ENCODE measurements at places on chromosomes 6 and 20.

- DNase-seq, result no peak
Observed at GRCh38 chr6:165119231-165120020, 190.0 kb downstream of the C6orf118 start.

GRCh38 chr20:18288749-18289267 lies 481 bp downstream of the ZNF133 start:
- no peak for DNase-seq

DNA sequence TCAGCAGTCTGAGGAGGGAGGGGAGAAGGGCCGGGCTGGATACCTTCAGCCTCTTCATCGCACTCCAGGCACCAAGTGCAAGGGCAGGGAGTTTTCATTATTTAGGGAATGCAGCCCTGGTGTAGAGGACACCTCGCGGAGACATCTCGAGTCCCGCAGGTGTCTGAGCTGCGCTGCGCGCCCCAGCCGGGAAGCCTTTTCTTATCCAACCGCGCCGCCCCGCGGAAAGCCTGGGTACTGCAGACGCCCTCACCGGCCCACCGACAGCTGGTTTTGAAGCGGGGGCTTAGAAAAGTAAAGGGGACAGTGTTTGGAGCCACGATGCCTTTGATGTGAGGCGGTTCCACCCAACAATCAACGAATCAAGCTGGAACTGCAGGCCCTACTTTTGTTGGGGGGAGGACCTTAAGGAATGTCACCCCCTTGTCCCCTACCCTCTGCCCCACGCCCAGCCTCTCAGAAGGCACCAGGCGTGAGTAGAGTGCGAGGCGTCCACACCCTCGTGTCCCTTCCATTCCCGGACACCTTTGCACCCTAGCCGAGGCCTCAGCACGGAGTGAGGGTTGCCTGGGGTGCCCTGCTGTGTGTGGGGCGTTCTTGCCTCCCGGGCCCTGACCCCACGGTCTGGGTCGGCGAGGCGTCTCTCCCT lies 8.6 kb downstream of the NKX2-2 start:
- peak; percentile 50 for DNase-seq

GRCh38 chr6:166351715-166352285 lies 9.5 kb upstream of the SFT2D1 start:
- DNase-seq, result no peak

- DNase-seq, result no peak
Observed at GRCh38 chr6:35510916-35511561, 1.7 kb downstream of the TULP1 start.

DNA sequence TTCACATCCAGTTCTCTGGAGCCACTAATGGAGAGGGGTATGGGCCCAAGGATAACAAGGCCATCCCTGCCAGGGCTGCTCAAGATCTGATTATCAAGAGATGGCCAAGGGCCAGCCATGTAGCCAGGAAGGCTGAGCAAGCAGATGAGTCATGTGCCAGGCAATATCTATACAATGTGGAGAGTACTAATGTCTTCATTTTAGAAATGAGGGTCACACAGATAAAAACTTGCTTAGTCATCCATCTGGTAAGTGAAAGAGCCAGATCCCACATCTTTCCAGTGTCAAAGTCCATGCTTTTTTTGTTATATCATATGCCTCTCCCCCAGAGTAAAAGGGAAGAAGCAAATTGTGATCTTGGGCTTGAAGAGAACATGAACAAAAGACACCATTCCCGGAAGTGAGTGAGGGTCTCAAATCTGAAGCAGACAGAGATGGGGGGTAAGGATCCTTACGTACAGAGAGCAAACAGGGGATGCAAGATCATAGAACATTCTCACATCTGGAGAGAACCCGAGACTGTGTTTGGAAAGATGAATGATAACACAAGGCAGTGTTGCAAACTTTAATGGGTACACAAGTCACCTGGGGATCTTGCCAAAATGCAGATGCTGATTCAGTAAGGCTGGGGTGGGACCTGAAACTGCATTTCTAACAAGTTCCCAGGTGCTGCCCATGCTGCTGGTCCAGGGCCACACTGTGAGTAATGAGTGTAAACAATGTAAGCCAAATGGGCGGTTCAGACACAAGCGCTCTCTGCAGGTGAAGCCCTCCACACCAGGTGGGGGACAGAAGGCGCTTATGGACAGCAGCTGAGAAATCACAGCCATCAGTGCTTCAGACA lies 20.0 kb upstream of the GSTA3 start:
- no peak for DNase-seq

GRCh38 chr6:24078200-24078599 lies 47.8 kb upstream of the NRSN1 start:
- no peak for DNase-seq

GRCh38 chr20:64112691-64113443 lies 5.5 kb upstream of the NPBWR2 start:
- no peak for DNase-seq

DNA sequence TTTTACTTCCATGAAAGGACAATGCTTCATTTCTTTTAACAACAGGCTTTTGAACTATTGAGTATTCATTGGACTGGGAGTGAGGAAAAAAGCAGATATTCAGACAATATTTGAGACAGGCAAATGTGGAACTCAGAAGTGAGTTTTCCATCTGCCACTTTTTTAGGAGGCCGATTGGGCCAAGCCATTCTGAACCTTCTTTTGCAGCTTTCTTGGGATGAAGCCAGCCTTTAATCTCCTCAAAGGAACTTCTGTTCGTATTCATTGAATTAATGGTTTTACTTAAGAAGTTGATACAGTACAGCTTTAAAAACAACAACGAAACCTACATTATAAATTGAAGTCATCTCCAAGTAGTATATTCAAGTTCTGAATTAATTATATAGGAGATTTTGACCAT lies 187.1 kb upstream of the RNF217 start:
- no peak for DNase-seq

DNA sequence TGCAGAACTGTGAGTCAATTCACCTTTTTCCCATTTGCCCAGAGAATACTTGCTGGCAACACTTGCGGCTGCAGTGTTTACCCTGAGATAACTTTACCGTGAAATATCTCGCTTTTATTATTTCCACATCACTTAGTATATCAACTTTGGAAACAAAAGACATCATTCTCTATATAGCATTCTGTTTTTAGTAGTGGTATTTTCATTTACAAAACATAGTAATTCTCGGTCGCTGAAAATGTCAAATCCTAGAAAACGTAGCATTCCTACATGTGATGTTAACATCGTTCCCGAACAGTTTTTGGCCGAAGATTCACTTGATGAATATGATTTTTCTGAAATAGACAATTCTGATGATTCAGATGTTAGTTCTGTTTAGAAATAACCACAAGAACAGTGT lies 52.0 kb downstream of the NHLRC1 start:
- no peak for DNase-seq

GRCh38 chr20:41604002-41604401 lies 14.2 kb downstream of the CHD6 start:
- DNase-seq, result no peak

- DNase-seq, result no peak
Observed at GRCh38 chr6:158894193-158894592, 75.0 kb upstream of the EZR start.

- DNase-seq, result no peak
Observed at GRCh38 chr6:22279427-22279826, 17.4 kb downstream of the PRL start.

GRCh38 chr6:37257634-37258404 lies at the start of the genes TBC1D22B and TMEM217:
Gene TBC1D22B, plus strand, starts transcription at chr6:37257772. Its CDS starts 146 bp downstream, at chr6:37257918.
Gene TMEM217, minus strand, starts transcription at chr6:37258144. Its CDS starts 39,114 bp downstream, at chr6:37219030.
- DNase-seq, result peak; percentile 89

DNA sequence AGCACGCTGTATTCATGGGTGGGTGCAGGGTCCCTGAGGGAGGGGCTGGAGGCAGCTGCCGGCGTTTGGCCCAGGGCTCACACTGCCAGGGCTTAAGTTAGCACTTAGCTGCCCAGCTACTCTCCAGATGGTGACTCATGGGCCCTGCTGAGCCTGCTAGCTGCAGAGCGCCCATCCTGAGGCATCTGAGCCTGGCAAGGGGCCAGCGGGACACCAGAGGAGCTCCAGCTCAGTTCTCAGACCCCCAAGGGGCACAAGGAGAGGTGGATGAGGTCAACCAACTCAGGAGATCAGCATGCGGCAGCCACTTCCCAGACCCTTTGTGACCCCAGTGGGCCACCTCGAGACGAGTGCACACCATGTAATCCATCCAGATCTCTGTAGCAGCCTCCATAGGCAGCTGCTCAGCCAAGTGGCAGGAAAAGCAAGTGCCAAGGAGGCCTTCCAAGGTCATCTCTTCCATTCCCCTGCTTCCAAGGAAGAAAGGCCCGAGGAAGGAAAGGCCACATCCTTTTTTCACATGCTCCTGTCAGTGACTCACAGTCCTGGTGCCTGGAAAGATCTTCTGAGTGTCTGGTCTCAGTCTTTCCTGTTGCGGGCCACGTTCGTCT lies 35.3 kb downstream of the FOXP4 start:
- DNase-seq, result no peak

- no peak for DNase-seq
Observed at GRCh38 chr6:138296786-138297185, 78.5 kb upstream of the PBOV1 start.

- DNase-seq, result no peak
Observed at GRCh38 chr6:20877008-20877937, 343.0 kb downstream of the CDKAL1 start.

GRCh38 chr6:26537160-26537845 lies 863 bp upstream of the HMGN4 start:
- DNase-seq, result peak; percentile 82

GRCh38 chr6:150622941-150623874 lies 23.5 kb downstream of the PLEKHG1 start:
- DNase-seq, result no peak

DNA sequence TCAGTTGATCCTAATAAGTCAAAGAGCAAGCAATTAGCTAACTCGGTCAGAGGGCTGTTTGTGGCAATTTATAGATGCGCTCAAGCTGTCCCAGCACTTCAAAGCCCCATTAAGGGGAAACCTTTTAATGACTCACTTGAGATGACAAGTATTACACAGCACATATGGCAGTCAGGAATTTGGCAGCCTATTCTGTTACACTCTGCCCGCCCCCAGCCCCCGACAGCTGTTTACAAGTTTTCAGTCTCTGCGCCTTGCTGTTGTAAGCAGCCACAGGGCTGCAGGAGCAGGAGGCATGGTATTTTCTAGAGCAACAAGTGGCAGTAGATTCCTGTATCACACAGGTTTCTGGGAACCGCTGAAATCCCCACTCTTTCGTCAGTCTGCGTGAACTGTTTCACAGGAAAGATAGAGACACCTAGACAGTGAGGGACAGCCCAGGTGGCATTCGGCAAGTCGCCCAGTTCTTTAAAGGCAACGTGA lies 263.0 kb downstream of the FOXC1 start:
- peak; percentile 6 for DNase-seq

DNA sequence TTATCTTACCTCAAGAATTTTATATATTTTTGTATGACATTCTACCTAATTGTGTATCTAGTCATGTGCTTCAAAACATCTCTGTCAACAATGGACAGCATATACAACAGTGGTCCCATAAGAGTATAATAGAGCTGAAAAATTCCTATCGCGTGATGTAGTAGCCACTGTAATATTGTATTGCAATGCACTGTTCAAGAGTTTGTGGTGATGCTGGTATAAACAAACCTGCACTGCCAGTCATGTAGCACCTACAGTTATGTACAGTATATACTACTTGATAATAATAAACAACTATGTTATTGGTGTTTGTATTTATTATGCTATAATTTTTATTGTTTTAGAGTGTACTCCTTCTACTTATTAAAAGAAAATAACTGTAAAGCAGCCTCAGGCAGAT lies 672.7 kb downstream of the CD109 start:
- DNase-seq, result no peak

DNA sequence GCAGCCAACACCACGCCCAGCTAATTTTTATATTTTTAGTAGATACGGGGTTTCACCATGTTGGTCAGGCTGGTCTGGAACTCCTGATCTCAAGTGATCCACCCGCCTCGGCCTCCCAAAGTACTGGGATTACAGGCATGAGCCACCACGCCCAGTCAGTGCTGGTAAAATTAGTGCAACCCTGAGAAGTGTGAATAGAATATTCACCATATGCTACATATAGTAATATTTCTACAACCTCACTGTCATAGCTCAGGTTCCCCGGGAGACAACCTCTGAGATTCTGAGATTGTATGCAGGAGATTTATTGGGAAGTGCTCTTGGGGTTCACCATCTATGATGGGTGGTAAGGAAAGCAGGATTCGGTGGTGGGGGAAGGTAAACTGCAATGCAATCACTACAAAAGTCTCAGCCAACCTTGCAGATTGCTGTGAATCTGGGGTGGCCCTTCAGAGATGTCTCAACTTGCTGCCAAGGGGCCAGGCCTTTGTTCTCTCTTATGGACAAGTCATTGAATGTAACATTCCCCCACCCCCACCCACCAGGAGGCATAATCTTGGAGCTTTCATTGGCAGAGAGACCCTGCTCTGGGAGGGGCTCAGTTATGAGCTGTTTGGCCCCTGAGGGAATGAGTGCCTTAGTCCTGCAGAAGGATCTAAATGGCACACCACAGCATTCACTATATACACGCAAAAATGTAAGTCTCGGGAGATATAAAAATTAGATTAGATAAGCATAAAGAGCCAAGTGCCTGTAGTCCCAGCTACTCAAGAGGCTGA lies 34.0 kb upstream of the SEC63 start:
- DNase-seq, result no peak

DNA sequence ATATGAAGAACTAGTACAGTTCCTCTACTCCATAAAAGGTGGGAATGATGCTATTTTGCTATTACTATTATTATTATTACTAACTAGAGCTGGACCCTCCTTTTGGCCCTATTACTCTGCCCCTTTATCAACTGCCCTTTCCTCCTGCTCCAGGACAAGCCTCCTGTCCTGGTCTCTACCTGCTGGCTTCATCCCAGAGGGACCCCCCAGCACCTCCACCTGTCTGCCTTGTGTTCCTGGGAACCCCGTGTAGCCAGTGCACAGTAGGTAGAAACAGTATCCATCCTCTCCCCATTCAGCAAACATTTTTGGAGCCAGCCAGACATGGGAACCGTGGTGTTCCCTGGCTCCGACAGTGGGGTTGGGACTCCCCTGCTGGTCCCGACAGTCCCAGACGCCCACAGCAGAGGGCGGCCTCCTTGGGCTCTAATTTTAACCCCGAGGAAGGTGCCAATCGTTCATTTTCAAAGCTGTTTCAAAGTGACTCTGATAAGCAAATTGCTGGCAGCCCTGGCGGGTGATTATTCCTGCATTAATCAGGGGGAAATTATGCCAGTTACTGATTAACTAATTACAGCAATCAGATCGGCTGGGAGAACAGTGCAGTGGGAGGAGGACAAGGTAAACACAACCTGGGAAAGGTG lies 44.2 kb upstream of the MDGA1 start:
- DNase-seq, result no peak

GRCh38 chr6:83314693-83315092 lies 116.2 kb downstream of the ME1 start:
- DNase-seq, result no peak

Data from hippocampal formation (tissue), 2 donors.